ENCODE measurements at places on chromosomes 2 and 18. TPM values are rescaled to one million over a fixed set of nuclear protein-coding genes. Genes with fewer than 3 reads are reported as not detected.

Gene CRYGC
- total RNA-seq: not detected

Gene MARCHF4
- under 0.01 TPM for total RNA-seq

Gene MAB21L4
- not detected for total RNA-seq

Gene PPIL3
- 43.1 TPM for total RNA-seq

Gene EXOC6B
- 9.2 TPM for total RNA-seq

Gene MOCOS
- total RNA-seq: under 0.01 TPM

Gene PPP1R7
- total RNA-seq: 11.3 TPM

Gene KCNJ3
- not detected for total RNA-seq

Gene CAPN14
- 1.9 TPM for total RNA-seq

Gene CXCR1
- total RNA-seq: under 0.01 TPM

Gene EGR4
- total RNA-seq: 0.54 TPM

Gene SERPINB10
- total RNA-seq: 0.27 TPM

Gene UGT1A10
- total RNA-seq: under 0.01 TPM

Gene B3GNT7
- total RNA-seq: 2.7 TPM
